ENCODE measurements at places on chromosomes 6 and 20.

GRCh38 chr6:4340544-4340943 is 205.2 kb upstream of the ECI2 start:
- DNase-seq, result no peak

DNA sequence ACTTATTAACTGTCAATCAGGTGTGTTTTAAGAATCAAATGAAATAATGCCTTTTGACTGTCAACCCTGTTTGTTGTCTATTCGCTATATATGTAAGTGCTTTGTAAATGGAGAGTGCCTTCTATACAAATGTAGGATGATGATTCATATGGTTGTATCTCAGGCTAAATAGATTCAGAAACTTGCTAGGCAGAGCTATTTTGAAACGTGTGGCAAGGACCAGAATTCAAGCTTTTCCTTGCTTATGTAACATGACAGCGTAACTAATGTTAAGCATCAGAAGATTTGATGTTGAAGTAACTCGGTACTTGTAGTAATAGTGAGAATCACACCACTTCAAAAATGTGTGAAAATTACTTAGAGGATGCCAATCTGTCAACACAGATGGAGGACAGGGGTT is 3.4 kb downstream of the OGFRL1 start:
- DNase-seq, result no peak

- DNase-seq, result no peak
Observed at GRCh38 chr20:18020931-18021330, 36.8 kb downstream of the OVOL2 start.

- DNase-seq, result no peak
Observed at GRCh38 chr20:48126227-48126740, 341.0 kb upstream of the SULF2 start.

DNA sequence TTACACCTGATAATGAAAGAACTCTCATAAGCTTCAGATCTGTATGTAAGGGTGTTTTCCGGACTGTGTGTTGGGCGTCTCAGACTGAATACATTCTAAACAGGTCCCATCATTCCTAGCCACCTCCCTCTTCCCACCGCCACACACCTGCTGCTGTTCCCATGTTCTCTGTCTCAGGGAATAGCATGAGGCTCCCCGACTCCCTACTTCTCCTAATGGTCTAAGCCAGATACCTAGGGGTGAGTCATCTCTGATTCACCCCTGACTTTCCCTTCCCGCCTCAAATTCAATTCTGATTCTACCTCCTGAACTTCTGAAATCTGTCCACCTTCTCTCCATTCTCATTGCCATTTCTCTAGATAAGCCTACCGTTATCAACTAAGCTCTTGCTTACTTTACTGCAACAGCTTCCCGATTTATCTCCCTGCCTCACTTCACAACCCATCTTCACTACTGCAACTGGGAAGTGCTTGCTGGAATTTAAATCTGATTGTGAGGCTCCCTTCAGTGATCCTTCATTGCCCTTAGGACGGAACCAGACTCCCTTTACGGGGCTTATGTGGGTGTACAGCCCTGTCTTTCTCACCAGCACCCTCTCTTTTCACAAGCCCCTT is 1.6 kb downstream of the TMEM14A start:
- no peak for DNase-seq

- no peak for DNase-seq
Observed at GRCh38 chr6:9522101-9522500, 892.8 kb downstream of the TFAP2A start.

DNA sequence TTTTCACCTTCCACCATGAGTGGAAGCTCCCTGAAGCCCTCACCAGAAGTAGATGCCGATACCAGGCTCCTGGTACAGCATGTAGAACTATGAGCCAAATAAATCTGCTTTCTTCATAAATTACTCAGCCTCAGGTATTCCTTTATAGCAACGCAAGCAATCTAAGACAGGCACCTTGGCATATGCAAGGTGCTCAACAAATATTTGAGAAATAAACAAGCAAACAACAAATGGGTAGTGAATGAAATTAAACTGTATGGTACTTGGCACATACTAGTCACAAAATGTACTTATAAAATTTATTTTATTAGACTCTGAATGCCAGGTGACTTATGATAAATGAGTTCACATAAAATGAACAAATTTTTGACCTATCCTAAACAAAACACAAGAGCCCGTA is 220.3 kb downstream of the MAFB start:
- DNase-seq, result no peak

DNA sequence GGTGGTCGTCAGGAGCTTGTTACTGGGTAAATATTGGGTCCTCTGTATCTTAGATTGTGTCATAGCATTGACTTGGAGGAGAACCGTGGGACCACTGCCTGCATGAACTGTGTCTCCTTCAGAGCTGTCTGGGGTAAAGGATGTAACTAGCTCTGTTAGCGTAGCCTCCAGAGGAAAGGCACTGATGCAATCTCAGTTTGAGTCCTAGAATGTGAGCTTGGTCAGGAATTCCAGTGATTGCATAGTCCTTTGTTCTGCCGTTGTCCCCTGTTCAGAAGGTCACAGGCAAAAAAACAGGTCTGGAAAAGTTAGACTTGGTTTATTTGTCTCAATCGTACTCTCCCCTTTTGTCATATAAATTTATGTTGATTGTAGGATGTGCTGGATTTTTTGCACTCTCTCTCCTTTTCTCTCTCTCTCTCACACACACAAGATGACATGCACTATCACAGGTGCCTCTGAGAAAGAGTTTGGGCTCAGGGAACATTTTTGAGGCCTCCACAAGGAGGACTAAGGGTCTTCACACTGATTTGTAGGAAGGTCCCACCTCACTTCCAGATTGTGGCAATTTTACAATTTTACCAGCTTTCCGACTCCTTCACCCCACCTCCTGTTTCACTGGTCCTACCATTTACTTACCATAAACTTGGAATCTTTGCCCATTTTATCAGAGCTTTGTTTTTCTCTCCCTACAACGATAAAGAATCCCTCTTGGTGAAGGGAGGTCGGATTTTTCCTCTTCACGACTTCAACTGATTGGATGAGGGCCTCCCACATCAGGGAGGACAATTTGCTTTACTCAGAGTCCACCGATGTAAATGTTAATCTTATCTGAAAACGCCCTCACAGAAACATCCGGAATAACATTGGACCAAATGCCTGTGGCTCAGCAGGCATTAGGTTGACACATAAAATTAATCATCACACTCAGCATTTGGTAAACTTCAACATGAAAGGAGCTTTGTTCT is 7.0 kb upstream of the DACT2 start:
- no peak for DNase-seq

GRCh38 chr20:25247000-25247517 is 826 bp upstream of the PYGB start:
- peak; percentile 50 for DNase-seq

- DNase-seq, result no peak
Observed at GRCh38 chr6:144379356-144379755, 94.2 kb downstream of the UTRN start.

DNA sequence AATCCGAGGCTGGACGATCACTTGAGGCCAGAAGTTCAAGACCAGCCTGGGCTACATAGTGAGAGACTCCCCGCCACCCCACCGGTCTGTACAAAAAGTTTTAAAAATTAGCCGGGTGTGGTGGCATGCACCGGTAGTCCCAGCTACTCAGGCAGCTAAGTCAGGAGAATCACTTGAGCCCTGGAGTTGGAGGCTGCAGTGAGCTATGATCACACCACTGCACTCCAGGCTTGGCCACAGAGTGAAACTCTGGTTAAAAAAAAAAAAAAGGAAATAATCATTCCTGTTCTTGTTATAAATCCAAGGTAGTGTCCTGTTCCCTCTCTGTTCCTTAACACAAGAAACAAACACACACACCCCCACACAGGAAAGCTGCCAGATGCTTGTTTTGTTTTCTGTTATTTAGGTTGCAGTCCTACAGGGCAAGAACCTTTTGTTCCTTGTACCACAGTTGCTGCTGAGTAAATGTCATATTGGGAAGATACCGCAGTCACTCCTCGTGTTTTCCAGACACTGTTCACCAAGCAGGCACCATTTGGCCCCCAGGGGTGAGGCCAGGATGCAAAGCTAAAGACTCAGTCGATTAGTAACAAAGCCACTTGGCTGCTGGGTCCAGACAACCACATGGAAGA is 28.9 kb downstream of the ASIP start:
- no peak for DNase-seq

DNA sequence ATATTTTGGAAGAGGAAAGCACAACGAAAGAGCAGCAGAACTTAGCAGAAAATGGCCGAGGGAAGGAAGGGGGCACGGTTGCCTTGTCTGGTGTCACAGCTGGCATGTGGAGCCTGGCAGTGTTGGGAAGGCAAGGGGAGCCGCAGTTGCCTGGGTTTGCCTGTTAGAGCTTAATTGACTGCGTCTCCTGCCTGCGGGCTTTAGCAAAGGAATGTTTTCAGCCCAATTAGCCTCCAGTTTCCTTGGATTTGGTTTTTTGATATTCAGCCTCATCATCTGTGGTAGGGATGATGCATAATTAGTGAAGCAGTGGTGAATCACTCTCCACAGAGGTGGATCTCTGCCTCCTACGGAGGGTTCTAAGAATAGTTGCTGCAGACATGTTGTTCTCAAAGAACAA is 832.6 kb downstream of the QKI start:
- DNase-seq, result no peak

GRCh38 chr6:163741743-163742363 is 327.3 kb downstream of the QKI start:
- DNase-seq, result no peak

DNA sequence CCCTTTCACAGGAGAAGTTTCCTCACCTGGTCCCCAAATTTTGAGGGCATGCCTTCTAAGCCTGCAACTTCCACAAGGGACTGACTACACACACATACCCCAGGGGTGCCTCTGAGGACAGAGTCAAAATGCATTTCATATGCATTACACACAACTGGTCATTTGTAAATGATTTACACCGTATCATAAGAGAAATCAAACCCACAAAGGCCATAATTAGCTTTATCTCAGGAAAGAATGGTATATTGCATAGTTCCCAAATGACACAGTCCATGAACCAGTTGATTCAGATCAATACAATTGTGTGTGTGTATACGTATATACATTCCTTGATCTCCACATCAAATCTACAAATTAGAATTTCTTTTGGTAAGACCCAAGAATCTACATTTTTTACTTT is 203.3 kb upstream of the PRDM1 start:
- DNase-seq, result no peak

- peak; percentile 56 for DNase-seq
Observed at GRCh38 chr6:166830185-166830890, 126.0 kb downstream of the RNASET2 start.

DNA sequence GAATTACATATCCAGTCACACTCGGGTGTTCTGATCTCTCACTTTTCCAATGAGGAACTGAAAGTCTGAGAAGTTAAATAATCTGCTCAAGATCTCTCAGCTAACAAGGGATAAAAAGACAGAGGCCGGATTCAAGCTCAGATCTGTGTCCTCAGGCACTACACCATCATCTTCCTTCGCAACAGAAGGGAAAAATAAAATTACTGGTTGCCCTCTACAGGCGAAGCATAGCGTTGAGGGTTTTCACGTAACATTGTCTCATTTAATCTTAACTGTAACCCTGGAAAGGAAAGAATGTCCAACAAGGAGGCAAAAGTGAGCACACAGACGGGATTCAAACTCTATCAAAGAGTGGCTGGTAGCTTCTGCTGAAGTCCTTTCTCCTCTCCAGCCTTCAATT is 67.8 kb upstream of the ANKEF1 start:
- peak; percentile 5 for DNase-seq

- no peak for DNase-seq
Observed at GRCh38 chr20:59010995-59011873, 4.2 kb upstream of the CTSZ start.

GRCh38 chr20:3752386-3752759 is 15.2 kb downstream of the ADISSP start:
- no peak for DNase-seq

- no peak for DNase-seq
Observed at GRCh38 chr6:92779746-92780145, 639.6 kb downstream of the EPHA7 start.

- peak; percentile 35 for DNase-seq
Observed at GRCh38 chr20:57596998-57597939, 23.0 kb downstream of the ZBP1 start.

- no peak for DNase-seq
Observed at GRCh38 chr6:70889270-70889669, 67.6 kb downstream of the B3GAT2 start.

DNA sequence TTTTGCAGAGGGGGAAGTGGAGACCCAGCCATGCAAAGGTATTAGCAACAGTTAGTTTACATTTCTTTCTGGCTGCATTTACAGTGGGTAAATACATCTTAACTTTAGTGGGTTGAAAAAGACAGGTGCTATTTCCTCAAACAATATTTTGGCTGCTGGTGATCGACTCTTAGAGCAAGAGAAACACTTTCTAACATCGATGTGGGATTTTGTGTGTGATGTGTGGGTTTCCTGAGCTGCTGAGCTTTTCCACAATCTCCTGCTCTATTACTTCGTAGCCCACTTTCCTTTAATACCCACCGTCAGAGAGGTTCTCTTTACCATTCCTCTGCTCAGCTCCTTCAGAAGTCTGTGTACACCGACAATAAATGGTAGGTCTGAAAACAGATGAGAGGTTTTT is 339.0 kb downstream of the NRN1 start:
- DNase-seq, result no peak

- no peak for DNase-seq
Observed at GRCh38 chr6:113363866-113364265, 493.3 kb upstream of the MARCKS start.

DNA sequence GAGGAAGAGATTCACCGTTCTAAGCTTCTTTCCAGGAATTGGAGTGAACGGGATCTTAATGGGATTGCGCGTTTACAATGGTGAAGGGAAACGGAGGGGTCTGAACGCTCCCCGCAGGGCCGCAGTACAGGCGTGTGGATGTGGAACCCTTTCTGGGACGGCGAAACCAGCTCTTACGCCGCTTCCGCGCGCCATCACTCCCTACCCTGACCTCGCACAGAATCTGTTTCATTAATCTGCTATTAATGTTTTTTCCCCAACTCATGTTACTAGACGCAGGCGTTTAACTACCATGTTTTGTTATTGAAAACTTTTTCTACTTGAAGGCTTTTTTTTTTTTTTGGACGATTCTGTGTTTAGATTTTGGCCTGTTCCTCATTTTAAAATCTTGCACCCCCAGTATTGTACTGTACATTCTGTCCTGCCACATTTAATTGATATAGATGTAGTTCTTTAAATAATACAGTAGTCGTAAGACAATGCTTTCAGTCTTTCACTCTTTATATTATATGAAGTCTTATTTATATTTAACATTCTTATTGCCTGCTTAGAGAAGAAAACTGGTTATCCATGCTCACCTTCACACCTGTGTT is 696 bp upstream of the SUPT3H start:
- peak; percentile 70 for DNase-seq

GRCh38 chr6:122861594-122861993 is 72.5 kb downstream of the SMPDL3A start:
- DNase-seq, result no peak

GRCh38 chr6:31736021-31736767 is at the start of gene CLIC1:
CLIC1 (minus strand) TSS chr6:31736530; CDS start chr6:31736300, 230 bp downstream.
- DNase-seq, result peak; percentile 92
